A673 (cell line): ENCODE measurements at places on chromosomes 11 and 22. TPM values are rescaled to one million over a fixed set of nuclear protein-coding genes. Genes with fewer than 3 reads are reported as not detected.
A peak's percentile ranks its signal among the peaks of the same experiment; 100 is the strongest.

DNA sequence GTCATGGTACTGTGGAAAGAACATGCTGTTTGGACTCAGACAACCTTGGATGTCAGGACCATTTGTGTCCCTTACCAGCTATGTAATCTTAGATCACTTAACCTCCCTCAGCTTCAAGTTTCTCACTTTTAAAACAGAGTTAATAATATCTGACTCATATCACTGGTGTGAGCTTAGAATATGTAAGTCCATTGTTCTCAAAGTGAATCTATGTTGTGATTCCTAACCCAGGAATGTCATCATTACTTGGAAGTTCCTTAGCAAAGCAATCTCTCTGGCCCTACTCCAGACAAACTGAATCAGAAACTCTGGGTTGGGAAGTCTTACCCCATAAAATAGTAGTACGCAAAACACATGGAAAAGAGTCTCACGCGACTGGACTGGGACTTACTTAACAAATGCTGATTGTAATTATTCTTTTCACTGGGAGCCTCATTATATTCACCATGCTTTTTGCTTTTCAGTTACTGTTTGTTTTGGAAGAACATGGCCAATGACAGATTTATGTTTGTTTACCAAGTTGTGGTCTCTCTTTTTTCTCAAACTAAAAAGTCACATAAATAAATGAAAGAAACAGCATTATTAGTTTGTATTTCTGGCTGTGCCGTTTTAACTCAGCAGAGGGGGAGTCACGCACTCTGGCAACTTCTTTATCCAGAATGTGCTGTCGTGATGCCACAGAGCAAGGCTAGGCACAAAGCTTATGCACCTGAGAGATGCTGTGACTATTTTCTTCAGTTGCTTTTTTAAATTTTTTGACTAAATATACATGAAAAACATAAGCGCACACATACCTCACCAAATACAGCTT, 217.7 kb upstream of the CTSC start:
- DNase-seq: peak; percentile 46

- no peak for DNase-seq
Measured at GRCh38 chr11:21807350-21807749, 385.5 kb upstream of the ANO5 start.

STT3A gene
- total RNA-seq: 240 and 278 TPM in 2 replicates

DNA sequence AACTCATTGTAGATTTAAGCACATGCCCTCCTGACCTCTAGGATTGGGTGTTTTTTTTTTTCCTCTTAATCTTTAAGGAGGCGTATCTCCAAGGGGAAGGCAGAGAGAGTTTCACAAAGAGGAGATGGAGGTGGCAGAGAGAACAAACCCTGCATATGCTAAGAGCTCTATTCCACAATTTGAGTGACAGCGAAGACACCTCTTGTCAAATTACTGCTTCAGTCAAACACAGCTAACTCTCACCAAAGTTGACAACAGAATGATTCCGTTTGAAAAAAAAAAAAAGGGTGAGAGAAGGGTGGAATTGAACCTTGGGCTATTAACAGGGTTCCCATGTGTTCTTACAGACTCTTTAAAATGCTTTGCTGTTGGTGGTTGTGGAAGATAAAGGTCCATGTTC, 112.6 kb downstream of the NXPE2 start:
- no peak for DNase-seq

MEI1 gene
- total RNA-seq: 0.09 and 0.24 TPM in 2 replicates

- DNase-seq: no peak
Measured at GRCh38 chr22:22616636-22617035, 27.8 kb upstream of the GGTLC2 start.

LRP5 gene
- 67.0 and 76.3 TPM in 2 replicates for total RNA-seq

CCDC116 gene
- total RNA-seq: 1.3 and 2.3 TPM in 2 replicates

DNA sequence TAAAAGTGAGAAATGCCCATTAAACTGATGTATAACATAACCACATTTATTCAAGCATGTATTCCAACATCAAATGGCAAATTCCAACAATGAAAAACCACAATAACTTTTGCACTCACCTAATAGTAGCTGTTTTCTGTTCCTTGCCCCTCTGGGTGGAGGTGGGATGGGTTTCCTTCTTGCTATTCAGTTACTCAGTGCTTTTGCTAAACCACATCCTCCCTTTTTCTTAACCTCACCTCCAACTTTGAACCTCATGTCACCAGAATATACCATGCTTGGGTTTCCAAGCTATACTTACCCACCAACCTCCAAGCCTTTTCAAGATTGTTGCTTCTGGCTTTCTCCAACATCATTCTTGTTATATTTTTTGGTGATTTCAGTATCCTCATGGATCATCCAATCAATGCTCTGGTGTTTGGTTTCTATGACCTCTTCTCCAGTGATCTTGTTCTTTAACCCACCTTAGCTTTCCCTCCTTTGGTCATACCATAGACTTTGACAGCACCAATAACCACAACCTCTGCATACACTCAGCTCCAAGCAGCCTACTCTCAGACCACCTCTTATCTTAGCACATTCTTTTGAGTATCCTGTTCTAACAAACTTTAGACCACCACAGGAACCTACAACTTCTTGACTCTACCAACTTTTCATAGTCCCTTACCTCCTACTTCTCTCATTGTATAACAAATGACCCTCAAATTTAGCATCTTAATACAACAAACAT, 3.2 kb upstream of the CCDC15 start:
- no peak for DNase-seq
